ENCODE measurements at places on chromosomes 3 and 15.

DNA sequence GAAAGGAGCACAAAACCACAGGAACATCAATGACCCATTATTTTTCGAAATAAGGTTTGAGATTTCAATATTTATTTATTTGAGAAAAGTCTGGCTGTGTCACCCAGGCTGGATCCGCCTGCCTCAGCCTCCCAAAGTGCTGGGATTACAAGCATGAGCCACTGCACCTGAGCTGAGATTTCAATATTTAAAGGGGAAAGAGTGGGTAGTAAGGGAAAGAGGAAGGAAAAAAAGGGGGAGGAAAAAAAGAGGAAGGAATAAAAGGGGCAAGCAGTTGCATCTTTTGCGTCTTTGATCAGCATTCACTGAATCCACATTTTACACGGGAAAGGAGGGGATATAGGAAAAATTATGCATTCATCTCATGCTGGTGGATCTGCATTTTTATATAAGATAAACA lies 47.4 kb downstream of the ERICH6 start:
- no peak for DNase-seq

DNA sequence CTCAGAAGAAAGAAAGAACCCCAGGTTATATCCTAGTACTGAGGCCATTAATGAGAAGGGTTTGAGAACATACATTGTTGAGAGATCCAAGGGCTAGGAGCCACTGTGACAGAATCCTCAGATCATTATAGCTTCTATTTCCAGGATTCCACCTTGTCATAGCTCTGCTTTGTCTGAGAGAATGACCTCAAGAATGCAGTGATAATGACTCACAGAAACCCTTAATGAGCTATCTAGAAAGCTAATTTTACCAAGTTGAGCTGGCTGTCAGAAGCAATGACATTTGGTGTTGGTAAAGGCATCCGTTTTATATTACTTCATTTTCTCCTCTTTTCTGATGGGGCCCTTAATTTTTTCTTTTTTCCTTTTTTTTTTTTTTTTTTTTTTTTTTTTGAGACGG lies 10.9 kb downstream of the TRIP4 start:
- DNase-seq: no peak

- peak; percentile 15 for DNase-seq
Measured at GRCh38 chr3:99637368-99638111, 854 bp upstream of the COL8A1 start.

DNA sequence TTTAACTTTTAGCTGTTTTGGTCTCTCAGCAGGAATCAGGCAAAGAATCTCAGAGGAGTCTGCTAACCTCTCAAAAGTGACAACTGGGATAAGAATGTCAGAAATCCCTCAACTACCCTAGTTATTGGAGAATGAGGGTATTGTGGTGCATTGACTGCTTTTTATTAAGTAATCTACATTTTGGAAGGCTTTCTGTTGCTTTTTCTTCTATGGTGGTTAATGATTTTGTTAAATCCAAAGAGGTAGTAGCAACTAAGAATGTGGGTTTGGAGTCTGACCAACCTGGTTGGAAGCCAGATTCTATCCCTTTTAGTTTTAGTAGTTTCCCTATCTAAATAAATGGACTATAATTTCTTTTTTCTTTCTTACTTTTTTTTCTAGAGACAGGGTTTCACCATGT lies 94.7 kb upstream of the RNF7 start:
- no peak for DNase-seq

GRCh38 chr3:151328298-151328995 lies 902 bp downstream of the P2RY13 start:
- no peak for DNase-seq

DNA sequence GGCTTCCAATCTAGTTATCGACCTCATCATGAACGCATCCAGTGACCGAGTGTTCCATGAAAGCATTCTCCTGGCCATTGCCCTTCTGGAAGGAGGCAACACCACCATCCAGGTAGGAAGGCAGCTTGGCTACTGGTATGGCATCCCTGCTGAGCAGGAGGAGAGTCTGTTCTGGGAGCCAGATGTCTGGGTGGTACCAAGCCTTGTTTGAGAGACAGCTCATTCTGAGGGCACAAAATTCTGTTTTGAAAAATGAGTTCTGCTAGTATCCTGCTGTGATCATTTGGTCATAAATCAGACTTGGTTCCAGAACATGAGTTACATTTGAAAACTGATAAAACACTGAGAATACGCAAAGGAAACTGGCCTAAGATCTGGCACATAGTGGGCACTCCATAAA lies 242.1 kb downstream of the ITPR1 start:
- no peak for DNase-seq

- no peak for DNase-seq
Measured at GRCh38 chr3:113532698-113533533, 561 bp downstream of the SIDT1 start.

DNA sequence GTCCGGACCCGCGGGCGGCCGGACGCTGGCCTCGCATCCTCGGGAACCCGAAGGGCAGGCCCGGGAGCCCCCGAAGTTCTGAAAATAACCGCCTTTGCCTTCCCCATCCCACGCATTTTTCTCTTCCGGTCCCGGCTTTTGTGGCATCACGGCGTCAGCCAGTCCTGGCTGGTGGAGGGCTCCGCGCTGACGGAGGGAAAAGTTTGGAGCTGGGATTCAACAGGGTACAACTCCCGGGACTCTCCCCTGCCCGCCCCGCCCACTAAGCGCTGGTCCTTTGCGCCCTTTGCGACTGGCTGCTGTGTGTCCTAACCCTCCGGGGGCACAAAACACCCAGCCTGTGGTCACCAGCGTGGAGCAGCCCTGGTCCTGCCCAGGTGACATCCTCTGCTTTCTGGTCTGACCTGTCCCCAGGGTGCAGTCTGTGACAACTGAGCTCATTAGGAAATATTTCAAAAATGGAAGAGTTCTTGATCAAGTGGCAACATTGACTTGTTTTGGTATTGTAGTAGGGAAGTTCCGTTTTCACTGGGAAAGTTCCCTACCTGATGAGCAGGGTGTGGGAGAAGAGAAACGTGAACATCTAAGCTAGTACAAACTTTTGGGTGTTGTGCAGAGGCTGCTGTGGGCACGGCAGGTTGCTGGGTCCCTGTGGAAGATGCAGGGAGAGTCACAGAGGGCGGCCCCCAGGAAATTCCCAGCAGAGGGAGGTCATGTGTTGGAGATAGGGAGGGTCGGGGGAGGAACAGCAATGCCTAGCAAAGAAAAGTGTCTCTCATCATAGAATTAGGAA lies 775 bp downstream of the ARNT2 start:
- no peak for DNase-seq

GRCh38 chr3:94716326-94717018 lies 653.6 kb downstream of the NSUN3 start:
- no peak for DNase-seq

DNA sequence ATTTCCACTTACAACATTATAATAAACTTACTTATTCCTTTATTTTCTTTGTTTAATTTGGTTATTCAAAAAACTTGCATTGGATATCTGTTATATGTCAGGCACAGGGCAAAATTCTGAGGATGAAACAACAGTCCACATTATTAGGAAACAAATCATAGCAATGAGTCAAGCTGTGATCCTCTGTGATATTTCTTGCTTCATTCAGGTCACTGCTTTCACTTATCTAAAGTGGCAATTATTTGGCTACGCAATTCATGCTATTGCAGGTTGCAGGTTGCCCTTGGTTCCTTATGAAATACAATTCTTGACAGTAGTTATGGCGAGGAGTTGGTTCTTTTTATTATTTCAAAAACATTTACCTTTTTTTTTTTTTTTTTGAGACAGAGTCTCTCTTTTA lies 66.4 kb upstream of the CNTN6 start:
- no peak for DNase-seq

- DNase-seq: no peak
Measured at GRCh38 chr3:27939940-27940339, 217.8 kb upstream of the EOMES start.

- DNase-seq: no peak
Measured at GRCh38 chr15:26049900-26050657, 187.0 kb upstream of the ATP10A start.

DNA sequence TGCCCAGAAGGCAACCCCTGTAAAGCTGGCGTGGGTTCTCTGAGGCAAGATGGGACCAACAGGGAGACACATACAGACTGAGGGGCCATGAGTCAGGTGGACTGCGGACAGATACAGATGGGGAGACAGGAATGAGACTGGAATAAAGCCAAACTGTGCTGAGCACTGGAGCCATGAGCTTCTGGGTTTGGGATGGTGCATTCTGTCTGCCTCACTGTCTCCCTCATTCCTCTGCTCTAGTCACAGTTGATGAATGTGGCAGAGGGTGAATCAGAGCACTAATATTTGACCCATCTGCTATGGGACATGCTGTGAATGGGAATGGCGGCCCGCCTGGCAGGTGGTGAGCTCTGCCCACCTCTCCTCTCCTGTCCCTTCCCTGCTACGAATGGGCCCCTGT lies 262.9 kb downstream of the EPHB1 start:
- DNase-seq: no peak

DNA sequence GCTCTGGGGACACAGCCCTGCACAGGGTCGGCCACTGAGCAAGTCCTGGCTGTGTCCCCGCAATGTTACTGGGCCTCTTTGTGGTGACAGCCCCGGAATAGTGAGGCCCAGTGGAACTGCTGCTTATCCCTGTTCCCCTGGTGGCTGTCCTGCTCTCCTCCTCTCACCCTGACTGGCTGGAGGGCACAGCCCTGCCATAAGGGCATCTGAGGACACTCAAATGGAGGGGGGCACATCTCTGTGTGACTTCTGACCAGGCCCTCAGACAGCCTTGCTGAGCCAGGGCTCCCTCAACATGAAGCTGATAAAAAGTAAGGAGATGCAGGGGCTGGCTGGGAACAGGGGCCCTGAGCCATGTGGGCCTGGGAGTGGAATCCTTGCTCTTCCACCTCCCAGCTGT lies 127.4 kb upstream of the ATP2B2 start:
- no peak for DNase-seq

DNA sequence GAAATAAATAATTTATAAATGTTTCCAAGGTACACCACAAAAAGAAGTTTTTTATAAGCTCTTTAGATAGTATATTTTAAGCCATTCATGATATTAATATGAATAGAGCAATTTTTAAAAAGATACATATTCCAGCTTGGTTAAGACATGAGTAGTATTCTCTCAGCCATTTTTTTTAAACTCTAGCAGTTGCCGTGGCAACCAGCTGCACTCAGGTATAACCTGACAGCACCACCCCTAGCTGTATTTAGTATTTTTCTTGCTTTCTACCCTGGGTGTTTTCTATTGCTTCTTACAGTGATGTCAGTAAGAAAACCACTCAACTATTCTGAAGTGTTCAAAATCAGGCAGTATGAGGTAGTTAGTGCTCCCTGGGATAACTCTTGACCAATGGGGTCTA lies 496.3 kb upstream of the CNTN3 start:
- DNase-seq: no peak

GRCh38 chr15:90040618-90041017 lies 39.5 kb downstream of the ZNF710 start:
- DNase-seq: no peak

- DNase-seq: no peak
Measured at GRCh38 chr15:66833371-66833770, 131.3 kb downstream of the SMAD6 start.

- no peak for DNase-seq
Measured at GRCh38 chr3:189289251-189289650, 117.5 kb downstream of the TPRG1 start.

DNA sequence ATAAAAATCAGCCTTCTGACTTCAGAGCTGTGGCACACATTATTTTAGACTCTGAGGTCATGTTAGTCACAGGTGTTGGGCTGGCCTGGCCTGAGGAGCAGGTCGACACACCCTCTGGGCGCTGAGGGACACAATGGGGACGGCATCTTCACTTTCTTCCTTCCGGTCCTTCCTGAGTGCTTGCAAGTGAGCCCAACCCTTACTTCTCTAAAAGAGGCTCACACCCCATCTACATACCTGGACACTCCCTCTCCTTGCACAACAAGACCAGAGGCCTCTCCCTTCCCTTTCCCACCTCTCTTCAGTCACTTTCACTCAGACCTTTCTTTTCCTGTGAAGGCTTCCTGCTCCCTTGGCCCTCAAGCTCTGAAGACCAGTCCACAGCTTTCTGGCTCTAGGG lies 85.4 kb downstream of the XXYLT1 start:
- no peak for DNase-seq

- peak; percentile 21 for DNase-seq
Measured at GRCh38 chr3:141011232-141011996, 39.7 kb upstream of the SPSB4 start.

DNA sequence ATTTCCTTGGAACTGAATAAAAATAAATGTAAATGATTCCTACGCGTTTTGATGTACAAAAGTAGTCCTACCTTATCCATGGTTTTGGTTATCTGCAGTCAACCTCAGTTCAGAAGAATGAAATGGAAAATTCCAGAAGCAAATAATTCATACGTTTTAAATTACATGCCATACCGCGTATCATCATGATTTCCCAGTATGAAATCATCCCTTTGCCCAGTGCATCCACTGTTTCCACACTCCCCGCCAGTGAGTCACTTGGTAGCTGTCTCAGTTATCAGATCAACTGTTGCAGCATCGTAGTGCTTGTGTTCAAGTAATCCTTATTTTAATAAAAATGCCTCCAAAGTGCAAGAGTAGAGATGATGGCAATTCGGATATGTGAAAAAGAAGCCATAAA lies 9.1 kb upstream of the MFSD1 start:
- DNase-seq: no peak

- DNase-seq: no peak
Measured at GRCh38 chr15:65782096-65782495, 10.0 kb downstream of the DENND4A start.

DNA sequence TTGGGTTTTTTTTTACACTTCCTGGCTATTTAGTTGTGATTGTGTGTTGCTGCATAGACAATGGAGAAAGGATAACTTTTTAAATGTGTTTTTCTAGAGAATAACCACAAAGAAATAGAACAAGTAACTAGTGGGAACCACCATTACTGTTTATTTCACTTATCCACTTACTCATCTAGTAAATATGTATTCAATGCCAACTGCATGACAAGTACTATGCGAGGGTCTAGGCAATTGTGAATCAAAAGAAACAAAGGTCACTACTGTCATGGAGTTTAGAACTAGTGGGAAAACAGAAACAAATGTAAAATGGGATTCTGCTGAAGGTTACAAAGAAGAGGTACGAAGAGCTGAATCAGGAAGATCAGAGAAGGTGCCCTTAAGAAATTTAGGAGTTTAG lies 600.9 kb upstream of the ROBO2 start:
- no peak for DNase-seq

- no peak for DNase-seq
Measured at GRCh38 chr15:66733976-66734375, 31.9 kb downstream of the SMAD6 start.

DNA sequence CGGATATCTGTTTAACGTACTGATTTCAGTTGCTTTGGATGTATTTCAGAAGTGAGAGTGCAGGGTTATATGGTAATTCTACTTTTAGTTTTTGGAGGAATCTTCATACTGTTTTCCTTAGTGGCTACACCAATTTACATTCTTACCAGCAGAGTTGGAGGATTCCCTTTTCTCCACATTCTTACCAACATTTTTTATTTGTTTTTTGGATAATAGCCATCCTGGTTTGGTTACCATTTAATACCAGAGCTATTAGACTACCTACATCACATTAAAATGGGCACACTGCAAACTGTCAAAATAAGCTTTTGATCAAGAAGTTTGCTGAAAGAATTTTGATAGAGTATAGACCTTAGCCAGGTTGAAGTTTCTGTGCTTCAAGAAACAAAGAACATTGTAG lies 217.2 kb upstream of the CFAP20DC start:
- DNase-seq: no peak

- no peak for DNase-seq
Measured at GRCh38 chr3:66110840-66111239, 72.1 kb upstream of the MAGI1 start.
